ENCODE measurements at places on chromosomes 5 and 9.
A peak's percentile ranks its signal among the peaks of the same experiment; 100 is the strongest.

DNA sequence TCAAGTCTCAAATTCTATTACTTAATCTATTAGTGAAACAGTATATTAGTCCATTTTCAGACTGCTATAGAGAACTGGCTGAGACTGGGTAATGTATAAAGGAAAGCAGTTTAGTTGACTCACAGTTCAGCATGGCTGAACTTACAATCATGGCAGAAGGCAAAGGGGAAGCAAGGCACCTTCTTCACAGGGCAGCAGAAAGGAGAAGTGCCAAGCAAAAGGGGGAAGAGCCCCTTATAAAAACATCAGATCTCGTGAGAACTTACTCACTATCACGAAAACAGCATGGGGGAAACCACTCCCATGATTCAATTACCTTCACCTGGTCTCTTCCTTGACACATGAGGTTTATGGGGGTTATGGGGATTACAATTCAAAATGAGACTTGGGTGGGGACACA, 67.9 kb upstream of the CHSY3 start:
- DNase-seq: no peak

DNA sequence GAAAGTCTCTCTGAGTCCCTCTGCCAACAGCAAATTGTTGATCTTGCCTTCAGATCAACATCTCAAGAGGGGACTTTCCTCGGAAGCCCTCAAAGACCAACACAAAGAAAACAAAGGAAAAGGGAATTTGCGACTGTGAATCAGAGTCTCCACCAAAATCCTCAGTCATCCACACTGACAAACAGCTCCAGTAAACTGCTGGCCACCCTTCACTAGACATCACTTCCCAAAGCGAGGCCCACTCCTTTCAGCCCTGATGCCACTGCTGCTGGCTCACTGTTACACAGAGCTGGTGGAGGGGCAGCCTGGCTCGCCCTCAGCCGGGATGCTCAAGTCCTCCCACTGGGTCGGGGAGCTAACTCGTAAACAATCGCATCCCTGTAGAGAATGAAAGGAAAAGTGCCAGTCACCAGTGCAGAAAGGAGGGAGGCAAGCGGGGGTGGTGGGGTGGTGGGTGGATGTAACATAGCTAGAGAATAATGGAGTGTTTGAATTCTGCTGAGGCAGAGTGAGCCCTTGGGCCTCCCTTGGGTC, 1.3 kb downstream of the FGF1 start:
- no peak for DNase-seq

- no peak for DNase-seq
Measured at GRCh38 chr5:1052076-1052475, 43.5 kb downstream of the NKD2 start.

- DNase-seq: peak; percentile 74
Measured at GRCh38 chr5:147037515-147038205, 159.1 kb upstream of the PPP2R2B start.

DNA sequence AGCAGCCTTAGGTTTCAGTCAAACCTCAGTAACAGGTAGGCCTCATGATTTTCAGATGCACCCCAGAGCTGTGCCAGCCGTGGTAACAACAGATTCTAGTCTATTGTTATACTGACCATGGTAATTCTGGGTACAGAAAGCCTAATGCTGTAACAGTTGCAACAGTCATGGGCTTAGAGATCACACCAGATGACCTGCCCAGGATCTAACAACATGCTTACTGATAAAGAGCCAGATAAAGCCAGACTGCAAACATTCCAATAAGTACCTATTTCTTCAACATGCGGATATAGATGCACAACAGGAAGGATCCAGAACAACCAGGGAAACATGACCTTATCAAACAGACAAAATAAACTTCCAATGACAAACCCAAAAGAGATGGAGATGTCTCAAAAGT, 42.8 kb downstream of the CERT1 start:
- no peak for DNase-seq

- no peak for DNase-seq
Measured at GRCh38 chr9:32404856-32405255, 20.4 kb downstream of the ACO1 start.
